ENCODE measurements at places on chromosomes 2 and 18.

DNA sequence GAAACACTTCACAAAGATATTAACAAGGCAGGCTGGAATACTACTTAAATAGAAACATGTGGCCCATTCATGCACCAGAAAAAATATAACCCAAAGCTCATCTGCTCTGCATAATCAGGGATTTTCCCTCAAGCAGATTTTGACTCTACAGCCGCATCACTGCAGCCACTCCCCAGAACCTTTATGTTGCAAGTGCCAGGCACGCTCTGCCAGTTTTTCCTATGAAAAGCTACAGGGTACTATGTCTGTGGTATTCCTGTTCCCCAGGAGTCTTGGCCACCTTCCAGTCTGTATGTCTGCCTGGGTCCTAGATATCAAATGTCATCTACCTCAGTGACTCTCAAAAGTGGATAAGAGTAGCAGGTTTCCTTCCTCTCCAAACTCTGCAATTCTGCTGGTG lies 3.8 kb downstream of the COA5 start:
- DNase-seq = no peak

DNA sequence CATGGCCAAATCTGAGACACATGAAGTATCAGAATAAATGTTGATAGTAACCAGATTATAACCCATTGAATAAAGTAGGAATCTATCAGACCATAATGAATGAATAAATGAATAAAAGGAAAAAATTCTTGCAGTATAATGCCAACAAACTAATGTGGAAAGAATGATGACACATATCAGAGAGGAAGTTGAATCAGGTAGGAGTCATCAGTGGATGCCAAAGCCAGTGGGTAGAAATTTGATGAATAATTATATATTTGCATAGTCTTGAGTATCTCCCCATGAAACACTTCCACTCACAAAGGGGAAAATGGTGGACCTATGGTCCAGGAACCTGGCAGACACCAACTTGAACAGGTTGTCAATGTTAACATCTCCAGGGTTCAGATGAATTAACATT lies 68.6 kb downstream of the GALNT3 start:
- peak; percentile 53 for DNase-seq

- DNase-seq = no peak
Measured at GRCh38 chr2:150126143-150126740, 361.2 kb downstream of the RND3 start.

DNA sequence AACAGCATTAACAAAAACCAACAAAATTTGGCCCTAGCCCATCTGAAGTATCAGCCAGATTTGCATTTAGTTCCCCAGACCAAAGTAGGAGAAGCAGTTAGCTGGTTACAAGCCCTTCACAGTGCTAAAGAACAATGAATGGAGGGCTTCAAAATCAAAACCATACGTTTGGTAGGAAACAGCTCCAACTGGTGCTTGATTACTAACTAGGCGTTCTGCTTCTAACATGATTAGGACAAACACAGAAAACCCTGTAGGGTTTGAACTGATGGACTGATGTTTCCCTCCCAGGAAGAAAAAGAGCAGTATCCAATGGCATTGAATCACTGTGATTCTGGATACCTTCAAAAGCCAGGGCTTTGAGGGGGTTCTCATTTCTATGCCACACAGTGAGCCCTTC lies 20.5 kb upstream of the STAT4 start:
- no peak for DNase-seq

DNA sequence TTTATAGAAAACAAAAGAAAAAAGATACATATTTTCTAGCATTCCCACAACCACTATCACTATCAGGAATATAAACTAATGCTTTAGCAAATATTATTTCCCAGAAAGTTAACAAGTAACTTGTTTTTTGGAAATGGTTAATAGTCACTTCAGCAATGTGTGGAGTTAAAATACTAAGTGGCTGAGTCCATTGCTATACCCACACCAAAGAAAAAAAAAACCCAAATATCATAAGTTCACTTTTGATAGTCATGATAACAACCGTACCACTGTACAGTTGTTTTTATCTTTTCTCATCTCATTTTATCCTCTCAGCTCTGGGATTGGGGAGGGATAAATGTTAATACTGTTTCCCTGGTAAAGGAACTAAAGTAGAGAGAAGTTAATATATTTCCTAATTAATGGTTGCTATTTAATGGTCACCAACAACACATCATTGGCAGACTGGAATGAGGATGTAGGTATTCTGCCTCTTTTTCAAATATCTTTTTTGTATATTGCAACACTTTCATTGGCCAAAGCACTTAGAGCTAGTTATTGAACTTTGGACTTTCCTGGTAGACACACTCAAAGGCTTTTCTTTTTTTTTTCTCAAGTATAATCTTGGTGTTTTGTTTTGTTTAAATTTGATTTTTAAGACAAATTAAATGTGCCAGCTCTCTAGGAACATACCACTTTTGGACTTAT lies 18.4 kb upstream of the KANSL1L start:
- no peak for DNase-seq

GRCh38 chr2:166573391-166573790 lies 79.3 kb upstream of the SCN7A start:
- peak; percentile 10 for DNase-seq

- DNase-seq = peak; percentile 58
Measured at GRCh38 chr2:109324861-109325260, 195.9 kb downstream of the SH3RF3 start.

DNA sequence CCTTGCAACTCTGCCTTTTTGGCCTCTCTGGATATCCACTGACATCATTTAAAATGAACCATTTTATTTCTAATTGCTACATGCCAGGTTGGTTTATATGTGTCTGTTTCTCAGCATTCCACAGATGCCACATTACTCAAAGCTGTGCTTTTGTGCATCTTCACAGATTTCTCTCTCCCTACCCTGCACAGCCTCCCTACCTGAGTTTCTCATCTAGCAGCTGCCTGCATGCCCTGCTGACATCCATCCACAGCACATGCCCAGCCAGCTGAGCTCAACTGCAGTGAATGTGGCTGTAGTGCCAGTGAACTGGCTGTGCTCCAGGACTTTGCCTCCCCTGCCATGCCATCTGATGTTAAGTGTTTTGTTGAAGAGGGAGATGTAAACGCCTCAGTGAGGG lies 44.5 kb downstream of the PKP4 start:
- DNase-seq = no peak

DNA sequence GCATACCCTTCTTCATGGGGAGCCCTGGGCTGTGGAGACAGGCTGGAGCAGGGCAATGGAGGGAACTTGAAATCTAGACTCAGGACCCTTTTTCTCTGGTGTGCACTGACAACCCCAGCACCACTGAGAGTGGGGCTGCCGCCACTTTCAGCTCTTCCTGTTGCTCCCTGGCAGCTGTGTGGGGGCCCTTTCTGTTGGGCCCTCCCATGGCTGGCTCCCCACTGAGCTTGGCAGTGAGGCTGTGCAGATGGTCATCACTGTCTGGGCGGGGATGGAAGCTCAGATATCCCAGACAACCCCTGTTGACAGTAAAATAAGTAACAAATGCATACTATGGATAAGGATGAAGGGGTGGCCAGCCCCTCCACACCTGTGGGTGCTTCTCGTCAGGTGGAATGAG lies 6.7 kb downstream of the MYO7B start:
- no peak for DNase-seq

- DNase-seq = no peak
Measured at GRCh38 chr18:58887613-58887963, 22.9 kb downstream of the ZNF532 start.

DNA sequence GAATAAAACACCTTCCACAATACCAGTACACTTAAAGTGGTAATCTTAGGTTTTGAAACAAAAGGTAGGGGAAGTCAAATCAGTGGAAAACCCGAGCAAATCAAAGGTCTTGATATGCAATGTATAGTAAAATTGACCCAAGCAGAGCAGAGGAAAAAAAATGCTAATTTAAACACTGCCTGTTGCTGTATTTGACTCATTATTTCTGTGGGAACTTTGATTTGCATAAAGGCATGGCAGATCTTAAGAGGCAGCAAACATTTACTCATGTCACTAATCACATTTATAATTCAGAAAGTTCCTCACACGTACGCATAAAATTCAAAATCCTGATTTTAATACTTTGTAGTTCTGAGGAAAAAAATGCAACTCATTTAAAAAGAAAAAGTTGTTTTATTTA lies 64.4 kb downstream of the IKZF2 start:
- DNase-seq = no peak

GRCh38 chr18:79371561-79372121 lies 24.1 kb upstream of the NFATC1 start:
- DNase-seq = no peak

DNA sequence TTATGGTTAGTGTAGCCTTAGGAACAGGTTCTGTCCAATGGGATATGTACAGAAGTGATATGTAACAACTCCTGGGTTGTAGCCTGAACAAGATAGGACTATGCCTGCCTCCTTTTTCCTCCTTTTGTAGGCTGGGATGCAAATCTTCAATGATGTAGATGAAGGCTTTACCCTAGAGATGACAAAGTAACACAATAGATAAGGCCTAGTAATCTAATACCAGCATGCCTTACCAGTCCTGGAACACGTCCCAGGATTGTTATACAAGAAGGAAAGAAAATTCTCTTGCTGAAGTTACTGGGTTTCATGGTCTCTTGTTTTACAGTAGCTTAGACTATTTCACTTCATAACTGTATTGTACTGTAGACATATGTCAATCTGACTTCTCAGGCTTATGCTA lies 192.1 kb downstream of the OTX1 start:
- no peak for DNase-seq

GRCh38 chr18:21336846-21337245 lies 94.8 kb downstream of the GREB1L start:
- no peak for DNase-seq

GRCh38 chr2:129877795-129878775 lies 101.4 kb upstream of the RAB6C start:
- DNase-seq = peak; percentile 63

- peak; percentile 13 for DNase-seq
Measured at GRCh38 chr2:10668402-10669012, 21.3 kb downstream of the NOL10 start.

DNA sequence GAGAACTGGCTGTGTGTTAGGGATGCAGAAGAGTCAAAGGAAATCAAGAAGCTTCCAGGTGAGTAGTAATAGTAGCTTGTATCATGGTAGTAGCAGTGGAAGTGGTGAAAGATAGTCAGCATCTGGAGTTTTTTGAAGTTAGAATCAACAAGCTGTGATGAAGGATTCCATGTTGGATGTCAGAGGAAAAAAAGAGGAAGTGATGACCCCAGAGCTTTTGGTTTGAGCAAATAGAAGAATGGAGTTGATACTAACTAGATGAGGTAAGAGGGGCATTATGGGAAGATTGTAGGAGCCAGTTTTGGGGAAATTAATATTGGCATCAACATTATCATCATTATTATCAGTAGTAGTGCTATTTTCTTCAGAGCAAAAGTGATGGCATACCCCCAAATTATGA lies 542.2 kb downstream of the XIRP2 start:
- DNase-seq = no peak

DNA sequence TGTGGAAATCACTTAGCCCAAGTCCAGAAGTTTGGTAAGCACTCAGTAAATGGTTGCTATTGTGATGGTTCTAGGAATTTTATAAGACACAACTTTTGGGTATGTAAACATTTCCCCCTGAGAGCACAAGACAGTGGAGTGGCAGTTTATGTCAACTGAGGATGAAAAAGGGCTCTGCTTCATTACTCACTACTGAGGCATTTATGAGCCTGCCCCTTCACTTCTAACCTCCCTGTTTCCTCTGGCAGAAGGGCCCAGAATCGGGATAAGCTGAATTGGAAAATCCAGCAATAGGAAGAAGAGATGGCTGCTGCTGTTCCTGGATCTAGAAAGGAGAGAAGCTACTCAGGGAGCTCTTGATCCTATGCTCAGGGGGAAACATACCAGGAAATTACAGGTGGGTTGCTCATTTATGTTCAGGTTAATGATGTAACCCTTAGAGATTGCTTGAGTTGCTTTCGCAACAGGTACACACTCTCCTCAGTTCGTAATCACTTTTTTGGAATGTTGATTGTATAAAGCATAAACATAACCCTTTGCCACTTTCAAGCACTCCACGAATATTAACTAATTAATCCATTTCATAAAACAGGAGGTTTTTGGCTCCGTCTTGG lies 46.3 kb downstream of the ADCYAP1 start:
- no peak for DNase-seq
